ENCODE measurements at places on chromosomes 12 and 14.

GRCh38 chr14:70278281-70278680, 81.2 kb downstream of the COX16 start:
- DNase-seq: peak; percentile 61

DNA sequence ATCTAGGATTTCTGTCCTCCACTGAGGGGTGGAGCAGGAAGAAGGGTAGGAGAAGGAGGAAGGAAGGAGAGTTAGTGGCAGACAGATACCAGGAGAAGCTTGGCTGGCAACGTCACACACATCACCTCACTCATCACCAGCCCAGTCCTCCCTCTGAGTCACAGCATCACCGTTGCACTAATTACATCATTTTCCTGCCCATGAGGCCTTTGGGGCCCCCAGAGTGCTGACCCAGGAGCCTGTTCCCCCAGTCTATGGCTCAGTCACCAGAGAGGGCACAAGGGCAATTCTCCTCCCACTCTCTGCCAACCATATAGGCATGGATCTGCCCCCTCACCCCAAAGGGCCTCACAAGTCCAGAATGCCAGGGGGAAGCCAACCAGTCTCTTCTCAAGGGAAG, 4.6 kb downstream of the RND1 start:
- no peak for DNase-seq

DNA sequence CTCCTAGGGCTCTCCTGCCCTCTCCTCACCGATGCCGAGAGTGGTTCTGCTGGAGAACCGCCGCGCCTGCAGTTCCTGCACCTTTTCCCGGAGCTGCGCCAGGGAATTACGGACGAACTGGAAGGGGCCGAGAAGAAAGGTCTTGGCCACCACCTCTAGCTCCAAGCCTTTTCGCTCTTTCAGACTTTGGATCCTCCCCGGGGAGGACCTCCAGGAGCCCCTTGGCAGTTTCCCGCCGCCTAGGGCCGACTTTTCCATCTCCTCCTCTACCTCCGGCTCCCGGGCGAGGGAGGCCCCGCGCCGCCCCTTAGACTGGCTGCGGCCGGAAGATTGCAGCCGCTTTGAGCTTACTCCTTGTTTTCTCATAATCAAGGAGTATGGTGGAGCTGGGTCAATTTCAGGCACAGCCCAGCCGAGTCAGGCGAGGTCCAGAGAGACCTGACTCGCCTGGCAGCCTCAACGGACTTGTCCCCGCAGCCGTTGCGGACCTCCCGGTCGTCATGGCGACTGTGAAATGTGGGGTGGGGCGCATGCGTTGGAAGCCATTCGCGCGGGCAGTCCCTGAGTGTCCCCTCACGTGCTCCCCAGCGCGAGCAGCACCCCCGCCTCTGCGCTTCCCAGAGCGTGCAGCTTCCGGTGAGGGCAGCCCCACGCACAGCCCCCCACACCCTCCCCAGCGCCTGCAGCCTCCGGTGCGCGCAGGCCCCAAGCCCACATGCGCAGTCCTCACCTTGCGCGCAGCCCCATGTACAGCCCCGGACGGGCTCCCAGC, at the start of gene DPY19L2:
DPY19L2 (minus strand) TSS at position 466 of the 772 bp plus-strand sequence; CDS start at position 366, 100 bp downstream.
- peak; percentile 18 for DNase-seq

GRCh38 chr12:27711967-27712366, 1.3 kb downstream of the MRPS35 start:
- no peak for DNase-seq

- DNase-seq: no peak
Observed at GRCh38 chr12:109273354-109273753, 35.7 kb downstream of the FOXN4 start.

DNA sequence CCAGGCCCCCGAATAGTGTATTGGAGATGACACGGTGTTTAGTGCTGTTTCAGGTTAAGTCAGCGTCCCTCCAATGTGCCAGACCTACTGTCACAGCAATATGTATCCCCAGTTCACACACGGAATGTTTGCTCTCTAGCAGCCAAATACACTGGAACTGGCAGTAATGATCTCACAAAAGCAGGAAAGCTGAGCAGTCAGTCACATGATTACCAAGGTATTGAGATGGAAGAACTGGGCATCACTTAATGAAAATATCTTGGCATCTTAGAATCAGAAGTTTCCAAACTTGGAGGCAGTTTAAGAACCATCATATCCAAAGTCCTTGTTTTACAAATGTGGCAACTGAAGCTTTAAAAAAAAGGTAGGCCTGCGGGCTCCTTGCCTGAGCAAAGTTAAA, 23.3 kb downstream of the NINJ2 start:
- no peak for DNase-seq

GRCh38 chr12:98551787-98552186, 36.4 kb downstream of the TMPO start:
- DNase-seq: no peak

DNA sequence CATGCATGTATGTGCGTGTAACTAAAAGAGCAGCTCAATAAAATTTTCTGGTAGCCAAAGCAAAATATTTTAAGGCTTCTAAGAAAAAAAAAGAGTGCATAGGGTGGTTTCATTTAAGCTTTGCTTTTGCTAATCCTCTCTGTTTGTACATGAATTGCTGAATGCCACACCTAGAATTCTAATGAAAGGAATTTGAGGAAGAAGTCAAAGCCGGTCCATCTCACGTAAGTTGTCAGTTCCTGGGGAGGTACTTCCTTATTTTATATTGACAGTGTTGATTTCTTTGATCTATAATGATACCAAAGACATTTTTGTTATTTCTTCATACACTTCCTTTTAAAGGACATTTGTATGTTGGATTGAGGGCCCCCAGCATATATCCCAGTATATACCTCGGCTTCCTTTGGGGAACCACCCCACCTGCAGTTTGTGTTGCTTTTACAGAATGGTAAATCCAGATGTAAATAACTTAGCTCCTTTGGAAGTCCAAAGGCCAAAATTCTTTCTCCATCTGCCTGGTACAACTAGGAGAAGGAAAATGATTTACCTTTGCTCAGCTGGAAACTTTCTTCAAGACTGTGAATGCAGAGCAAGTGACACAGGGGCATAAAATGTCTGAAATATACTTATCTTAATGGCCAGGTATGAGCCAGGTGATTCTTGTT, 420.9 kb upstream of the ATP2B1 start:
- DNase-seq: no peak

- no peak for DNase-seq
Observed at GRCh38 chr12:117216686-117217085, 26.4 kb upstream of the FBXO21 start.

DNA sequence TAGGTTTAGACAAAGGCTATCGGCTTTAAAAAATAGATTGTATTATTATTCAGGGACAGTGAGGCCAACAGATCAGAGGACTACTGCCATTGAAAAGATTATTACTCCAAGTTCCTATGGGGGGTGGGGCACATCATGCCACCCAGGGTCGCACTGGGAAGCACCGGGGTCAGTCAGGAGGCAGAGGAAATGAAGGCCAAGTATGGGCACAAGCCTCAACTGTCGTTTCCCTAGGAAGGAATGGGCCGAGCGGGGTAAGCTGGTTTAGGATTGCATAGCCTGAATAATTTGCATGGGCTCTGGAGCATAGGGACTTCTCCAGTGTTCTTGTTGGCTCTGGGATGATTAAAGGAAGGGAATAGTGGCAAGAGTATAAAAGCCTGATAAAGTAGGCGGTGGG, 205.3 kb downstream of the NOVA1 start:
- no peak for DNase-seq

DNA sequence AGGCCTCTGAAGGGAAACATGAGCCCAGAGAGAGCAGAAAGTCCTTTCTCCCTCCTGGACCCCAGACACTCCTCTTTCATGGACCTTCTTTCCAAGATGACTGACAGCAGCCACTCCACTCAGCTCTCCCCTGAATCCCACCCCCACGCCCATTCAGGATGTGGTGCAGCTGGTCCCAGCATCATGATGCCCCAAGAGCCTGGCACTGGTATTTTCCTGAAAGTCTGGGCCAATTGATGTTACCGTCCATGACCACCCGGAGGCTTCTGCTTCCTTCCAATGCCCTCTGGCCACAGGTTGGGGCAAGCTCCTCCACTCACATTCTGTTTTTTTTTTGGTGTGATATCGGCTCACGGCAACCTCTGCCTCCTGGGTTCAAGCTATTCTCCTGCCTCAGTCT, 112.6 kb downstream of the CALM1 start:
- DNase-seq: no peak

DNA sequence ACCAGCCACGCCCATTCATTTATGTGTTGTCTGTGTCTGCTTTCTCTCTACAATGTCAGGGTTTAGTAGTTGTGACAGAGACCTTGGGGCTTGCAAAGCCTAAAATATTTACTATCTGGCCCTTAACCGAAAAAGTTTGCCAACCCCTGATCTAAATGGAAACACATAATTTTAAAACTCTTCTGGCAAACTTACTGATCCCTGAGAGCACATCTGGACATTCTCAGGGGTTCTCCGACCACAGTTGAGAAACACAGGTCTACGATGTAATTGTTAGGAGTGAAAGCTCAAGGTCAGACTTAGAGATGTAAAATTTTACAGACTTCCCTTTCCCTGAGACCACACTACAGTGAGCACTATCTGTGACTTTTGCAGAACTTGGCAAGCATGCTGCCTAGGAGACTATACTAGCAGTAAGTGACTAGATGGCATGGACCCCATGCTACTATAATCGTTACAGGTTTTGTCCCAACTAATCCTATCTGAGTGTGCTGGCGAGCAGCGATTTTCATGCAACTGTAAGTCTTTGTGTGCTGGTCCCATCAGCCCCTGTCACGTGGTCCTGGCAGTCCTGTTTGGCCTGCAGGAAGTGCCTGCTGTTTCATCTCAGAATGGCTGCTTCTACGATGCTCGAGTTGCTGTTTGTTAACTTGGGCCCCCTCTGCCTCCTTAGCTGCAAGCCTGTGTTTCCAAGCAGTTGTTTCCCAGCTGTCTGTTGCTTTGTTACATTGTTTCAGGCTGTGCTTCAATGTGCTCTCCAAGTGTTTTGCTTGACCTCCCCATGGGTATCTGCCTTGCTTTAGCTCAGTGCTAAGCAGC, 21.6 kb downstream of the TMTC2 start:
- DNase-seq: no peak

DNA sequence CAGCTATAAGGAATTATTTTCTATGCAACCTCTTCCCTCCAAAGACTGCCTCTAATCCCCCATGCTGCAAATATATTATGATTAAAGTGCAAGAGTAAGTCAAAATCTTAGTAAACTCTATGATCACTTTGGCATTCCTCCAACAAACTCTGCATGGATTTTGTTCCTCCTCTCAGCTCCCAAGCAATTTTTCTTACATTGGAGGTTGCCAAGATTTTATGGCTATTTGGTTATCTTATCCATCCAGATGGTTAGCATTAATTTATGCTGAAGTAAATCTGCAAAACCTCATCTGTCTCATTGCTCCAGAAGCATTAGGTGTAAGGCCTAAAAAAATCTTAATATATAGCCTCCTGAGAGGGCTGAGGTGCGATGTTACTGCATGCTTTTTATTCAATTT, 228.1 kb downstream of the CHST11 start:
- DNase-seq: peak; percentile 81

DNA sequence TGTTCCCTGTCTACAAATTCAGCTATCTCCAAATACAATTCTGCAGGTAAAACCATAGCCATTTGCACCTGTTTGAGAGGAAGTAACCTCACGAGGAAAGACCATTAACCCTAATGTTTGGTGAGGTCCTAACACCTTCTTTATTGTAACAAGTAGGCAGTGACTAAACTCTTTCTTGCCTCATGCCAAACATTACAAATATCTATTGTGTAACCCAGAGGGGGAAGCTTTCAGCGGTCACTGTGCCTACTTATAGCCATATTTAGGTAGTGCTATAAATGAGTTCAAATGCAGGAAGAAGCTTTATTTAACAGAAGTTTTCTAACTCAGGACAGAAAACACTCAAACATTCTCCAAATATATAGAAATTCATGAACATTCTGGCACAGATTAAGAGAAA, 252.7 kb downstream of the LRFN5 start:
- DNase-seq: no peak

DNA sequence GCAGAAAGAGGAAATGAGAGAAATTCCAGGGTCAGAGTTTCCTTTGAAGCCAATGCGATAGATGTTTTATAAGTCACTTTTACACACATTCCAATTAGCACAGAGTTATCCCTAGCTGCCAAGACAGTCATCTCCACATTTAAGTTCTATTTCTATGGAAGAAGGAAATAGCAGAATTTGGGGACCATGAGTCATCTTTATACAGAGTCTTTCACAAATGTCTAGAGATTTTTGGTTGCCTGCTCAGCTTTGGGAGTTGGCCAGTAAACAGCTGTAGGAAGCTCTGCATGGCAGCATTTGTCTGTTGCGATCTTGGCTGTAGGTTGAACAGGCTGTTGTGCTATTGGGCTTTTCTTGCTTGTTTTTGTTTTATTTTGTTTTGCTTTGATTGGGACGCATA, 884.3 kb downstream of the GALC start:
- DNase-seq: no peak

DNA sequence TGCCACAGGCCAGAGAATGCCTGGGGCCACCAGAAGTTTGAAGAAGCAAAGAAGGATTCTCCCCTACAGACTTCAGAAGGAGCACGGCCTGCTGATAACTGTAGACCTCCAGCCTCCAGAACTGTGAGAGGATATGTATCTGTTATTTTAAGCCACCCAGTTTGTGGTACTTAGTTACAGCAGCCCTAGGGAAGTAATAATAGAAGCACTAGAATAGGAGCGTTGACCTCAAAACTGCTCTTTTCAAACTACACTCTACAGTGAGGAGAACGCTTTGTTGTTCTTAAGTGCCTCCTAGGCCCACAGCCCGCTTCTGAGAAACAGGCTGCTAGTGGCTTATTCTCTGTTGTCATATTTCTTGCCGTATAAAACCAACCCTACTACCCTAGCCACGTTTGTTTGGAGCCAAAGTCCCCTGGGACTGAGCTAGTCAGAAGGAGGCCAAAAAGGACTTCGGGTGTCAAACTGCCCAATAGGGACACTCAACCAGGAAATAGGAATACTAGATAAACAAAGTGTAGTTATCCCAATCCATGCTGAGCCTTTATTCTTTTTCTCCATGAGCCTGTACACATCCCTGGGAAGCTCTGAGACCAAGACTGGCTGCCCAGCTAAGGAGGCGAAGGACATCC, 38.5 kb upstream of the FRS2 start:
- DNase-seq: no peak

DNA sequence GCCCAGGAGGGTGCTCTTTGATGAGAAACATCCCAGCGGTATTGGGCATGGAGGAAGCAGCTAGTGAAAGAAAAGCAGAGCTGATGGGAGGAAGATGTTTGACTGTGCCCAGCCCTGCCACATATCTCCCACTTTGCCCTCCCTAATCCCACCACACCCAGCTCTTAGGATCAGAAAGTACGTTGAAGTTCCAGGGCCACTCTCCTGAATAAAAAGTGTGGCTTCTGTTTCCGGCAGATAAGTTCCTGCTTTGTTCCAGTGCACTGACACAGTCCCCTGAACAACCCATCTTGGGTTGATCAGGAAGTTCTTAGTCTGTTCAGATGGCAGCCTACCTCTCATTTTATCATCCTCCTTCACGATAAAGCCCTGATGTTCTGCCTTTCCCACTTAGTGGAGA, 16.5 kb downstream of the TPCN1 start:
- DNase-seq: no peak

DNA sequence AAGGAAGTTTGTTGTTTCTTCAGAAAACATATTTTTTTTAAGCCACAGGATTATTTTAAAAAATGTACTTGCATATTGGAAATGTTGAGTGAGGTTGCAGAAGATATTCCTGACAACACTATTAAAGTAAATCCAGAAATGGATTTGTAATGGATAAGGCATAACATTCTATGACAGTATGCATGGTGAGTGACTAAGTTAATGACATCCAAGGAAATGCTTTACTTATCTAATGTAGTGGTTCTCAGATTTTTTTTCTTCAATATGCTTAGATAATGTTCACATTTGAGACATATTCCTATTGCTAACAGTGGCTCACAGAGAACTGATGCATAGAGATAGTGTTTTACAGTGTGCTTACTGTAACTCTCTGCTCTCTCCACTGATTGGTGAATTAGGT, 49.4 kb downstream of the ZDHHC17 start:
- DNase-seq: no peak

Data from retinal pigment epithelial cell (primary cell).